ENCODE measurements at places on chromosomes 4 and X. TPM values are rescaled to one million over a fixed set of nuclear protein-coding genes. Genes with fewer than 3 reads are reported as not detected.

The XG gene
- 0.63 TPM for total RNA-seq

The TMPRSS11F gene
- 1.1 TPM for total RNA-seq

GRCh38 chr4:22500128-22500611, 15.7 kb downstream of the ADGRA3 start:
- H3K36me3 ChIP-seq: no peaks in the 10 kb centered on the region
- H3K4me3 ChIP-seq: no peak overlapping the region
- no peak for DNase-seq
- no peaks in the 10 kb centered on the region for H3K27me3 ChIP-seq
- no peak overlapping the region for H3K27ac ChIP-seq
- peaks cover 3% of the 10 kb centered on the region for H3K4me1 ChIP-seq

DNA sequence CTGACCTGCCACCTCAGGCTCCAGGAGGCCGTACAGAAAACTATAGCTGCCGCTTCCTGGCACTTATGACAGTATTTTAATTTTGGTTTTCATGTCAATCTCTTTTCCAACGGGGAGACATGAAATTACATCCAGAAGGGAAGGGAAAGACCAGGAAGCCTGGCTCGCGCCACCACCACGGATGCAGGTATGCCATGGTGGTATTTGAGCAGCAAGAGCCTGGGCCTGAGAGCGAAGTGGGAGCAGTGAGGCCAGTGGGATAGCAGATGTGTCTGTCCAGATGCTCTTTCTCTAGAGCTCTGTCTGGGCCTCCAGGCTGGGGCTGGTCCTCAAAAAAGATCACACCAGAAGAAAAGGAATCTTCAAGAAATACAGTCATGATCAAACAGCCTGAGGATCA, 82.5 kb upstream of the CPEB2 start:
- H3K4me1 ChIP-seq: no peaks in the 10 kb centered on the region
- H3K4me3 ChIP-seq: no peak overlapping the region
- no peaks in the 10 kb centered on the region for H3K27me3 ChIP-seq

The HELT gene
- not detected for total RNA-seq

The YY2 gene
- 15.6 TPM for total RNA-seq

DNA sequence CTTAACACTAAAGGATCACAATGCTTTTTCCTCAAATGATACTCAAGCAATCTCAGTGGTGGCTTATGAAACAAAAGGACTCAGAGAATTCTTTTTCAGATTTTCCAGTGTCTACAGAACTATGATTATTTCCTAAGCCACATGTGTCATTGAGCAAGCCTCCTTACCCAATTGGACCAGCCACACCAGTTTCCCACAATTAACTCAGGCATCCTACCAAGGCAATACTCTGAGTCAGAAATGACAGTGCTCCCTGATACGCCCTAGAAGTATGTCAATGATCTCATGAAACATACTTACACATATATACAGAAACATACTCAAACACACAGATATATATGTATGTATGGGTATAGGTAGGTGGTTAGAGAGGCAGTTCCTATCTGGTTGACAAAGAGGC, 4.8 kb downstream of the ADAMTS3 start:
- no peak for DNase-seq
- H3K4me1 ChIP-seq: no peaks in the 10 kb centered on the region
- no peaks in the 10 kb centered on the region for H3K36me3 ChIP-seq
- H3K27me3 ChIP-seq: no peaks in the 10 kb centered on the region

The POLN gene
- total RNA-seq: 23.7 TPM

GRCh38 chrX:46589977-46590723, 16.6 kb downstream of the CHST7 start:
- no peak for DNase-seq
- H3K27me3 ChIP-seq: no peaks in the 10 kb centered on the region
- H3K4me3 ChIP-seq: no peak overlapping the region

The IQCM gene
- total RNA-seq: 7.4 TPM

GRCh38 chrX:24154490-24155034, 5.0 kb downstream of the ZFX start:
- H3K4me3 ChIP-seq: no peak overlapping the region
- H3K4me1 ChIP-seq: no peaks in the 10 kb centered on the region
- no peaks in the 10 kb centered on the region for H3K27me3 ChIP-seq
- DNase-seq: no peak
- H3K27ac ChIP-seq: peak overlapping the region; percentile 61
- H3K36me3 ChIP-seq: no peaks in the 10 kb centered on the region

Data from testis (tissue), 5 donors.